ENCODE measurements at places on chromosomes 7 and 10.
A peak's percentile ranks its signal among the peaks of the same experiment; 100 is the strongest.

GRCh38 chr10:60990663-60991062 is 46.7 kb upstream of the RHOBTB1 start:
- no peak for DNase-seq

GRCh38 chr7:40782836-40783235 is 648.0 kb downstream of the SUGCT start:
- DNase-seq: no peak

GRCh38 chr10:82653244-82654155 is 778.5 kb downstream of the NRG3 start:
- no peak for DNase-seq

DNA sequence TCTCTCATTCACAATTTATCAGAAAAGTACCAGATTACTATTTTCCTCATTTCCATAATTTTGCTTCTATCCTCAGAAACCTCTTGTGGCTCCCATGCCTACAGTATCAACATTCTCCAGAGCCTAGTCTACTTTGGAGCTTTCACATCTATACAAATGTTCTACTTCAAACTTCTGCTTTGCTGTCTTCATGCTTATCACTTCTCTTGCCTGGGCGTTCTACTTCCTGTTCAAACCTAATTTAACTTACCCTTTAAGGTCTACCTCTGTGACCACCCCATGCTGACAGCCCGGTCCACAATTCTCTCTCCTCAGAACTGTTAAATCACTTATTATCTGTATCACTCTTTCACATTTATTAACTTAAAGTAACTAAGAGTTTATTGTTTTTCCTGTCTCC is 6.1 kb upstream of the PTPN12 start:
- DNase-seq: no peak

- no peak for DNase-seq
Observed at GRCh38 chr7:134888141-134888740, 98.1 kb upstream of the AGBL3 start.

- no peak for DNase-seq
Observed at GRCh38 chr7:147296986-147297385, 1180.4 kb downstream of the CNTNAP2 start.

- no peak for DNase-seq
Observed at GRCh38 chr7:2070151-2070763, 162.5 kb downstream of the MAD1L1 start.

DNA sequence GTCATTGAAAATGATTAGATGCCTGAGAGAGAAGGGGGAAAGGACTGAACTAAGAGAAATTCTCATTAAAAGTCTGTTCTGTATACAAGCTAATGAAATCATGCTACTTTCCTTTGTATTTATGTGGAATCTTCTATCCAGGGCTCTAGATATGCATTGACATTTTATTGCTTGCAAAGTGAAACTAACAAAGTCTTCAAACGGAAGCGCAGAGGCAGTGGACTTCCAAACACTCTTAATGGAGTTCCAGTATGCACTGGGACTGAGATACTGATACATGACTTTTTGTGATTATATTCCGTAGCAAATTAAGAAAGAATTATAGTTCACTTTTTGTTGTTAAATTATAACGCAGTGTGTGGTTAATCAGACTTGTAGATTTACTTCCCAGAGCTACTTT is 166.8 kb upstream of the TBX20 start:
- peak; percentile 27 for DNase-seq

- DNase-seq: no peak
Observed at GRCh38 chr10:43596546-43596945, 9.7 kb upstream of the ZNF485 start.

GRCh38 chr7:94778711-94779459 is 123.0 kb upstream of the SGCE start:
- no peak for DNase-seq

DNA sequence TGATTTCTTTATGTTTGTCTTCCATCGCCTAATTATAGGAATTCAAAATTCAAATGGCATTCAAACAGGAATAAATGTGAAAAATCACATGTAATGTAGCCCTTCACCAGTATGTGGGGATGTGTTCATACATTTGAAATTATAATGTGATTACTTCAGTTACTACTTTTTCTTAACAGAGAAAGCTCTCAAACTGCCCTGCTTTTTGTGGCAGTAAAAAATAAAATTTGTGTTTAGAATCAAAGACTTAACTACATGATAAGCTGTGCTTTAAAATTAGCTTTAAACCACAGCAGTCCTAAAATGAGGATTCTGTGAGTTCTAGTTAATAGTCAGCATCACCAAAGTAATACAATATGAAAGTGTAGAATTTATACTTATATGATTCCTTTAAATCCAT is 7.8 kb upstream of the HERC4 start:
- no peak for DNase-seq

DNA sequence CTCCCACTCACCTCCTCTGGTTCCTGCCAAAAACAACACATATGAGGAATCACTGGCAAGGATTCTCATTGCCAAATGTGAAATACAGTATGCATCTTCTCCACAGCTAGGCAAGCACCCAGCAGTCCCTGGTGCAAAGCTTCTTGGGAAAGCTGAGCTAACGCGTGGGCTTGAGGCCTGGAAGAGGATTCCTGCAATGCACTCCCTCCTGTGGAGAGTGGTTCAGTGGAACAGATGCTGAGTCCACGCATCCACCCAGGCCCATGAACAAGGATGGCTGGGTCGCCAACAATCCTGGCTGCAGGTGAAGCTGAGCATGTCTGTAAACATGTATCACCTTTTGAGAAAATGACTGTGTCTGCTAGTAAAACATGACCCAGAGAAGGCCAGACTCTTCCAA is 113.2 kb upstream of the CHST15 start:
- DNase-seq: no peak

GRCh38 chr7:47651355-47652317 is 69.7 kb upstream of the TNS3 start:
- no peak for DNase-seq

DNA sequence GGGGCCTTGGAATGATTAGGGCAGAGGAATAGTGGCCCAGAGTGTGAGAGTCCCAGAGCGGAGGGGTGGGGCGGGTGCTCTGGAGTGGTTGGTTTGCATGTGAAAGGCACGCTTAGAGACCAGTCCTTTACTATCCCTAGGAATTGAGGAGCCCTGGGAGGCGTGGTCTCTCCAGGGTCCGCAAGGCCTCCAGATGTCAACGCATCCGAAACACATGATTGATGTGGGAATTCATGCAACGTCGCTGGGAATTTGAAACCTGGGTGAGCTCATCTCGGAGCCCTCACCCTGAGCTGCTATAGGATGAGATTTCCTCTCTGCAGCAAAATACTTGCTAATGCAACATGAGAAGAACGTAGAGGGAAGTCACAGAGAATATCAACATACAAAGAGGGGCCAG is 51.2 kb downstream of the NPTX2 start:
- DNase-seq: no peak

- DNase-seq: no peak
Observed at GRCh38 chr10:98269435-98269912, 1.5 kb upstream of the LOXL4 start.

- DNase-seq: no peak
Observed at GRCh38 chr10:88082391-88082790, 219.0 kb downstream of the PTEN start.

GRCh38 chr10:80544316-80544953 is 6.7 kb downstream of the SH2D4B start:
- DNase-seq: no peak

Measured in MM.1S (cell line).